ENCODE measurements at places on chromosomes 1 and 21.

DNA sequence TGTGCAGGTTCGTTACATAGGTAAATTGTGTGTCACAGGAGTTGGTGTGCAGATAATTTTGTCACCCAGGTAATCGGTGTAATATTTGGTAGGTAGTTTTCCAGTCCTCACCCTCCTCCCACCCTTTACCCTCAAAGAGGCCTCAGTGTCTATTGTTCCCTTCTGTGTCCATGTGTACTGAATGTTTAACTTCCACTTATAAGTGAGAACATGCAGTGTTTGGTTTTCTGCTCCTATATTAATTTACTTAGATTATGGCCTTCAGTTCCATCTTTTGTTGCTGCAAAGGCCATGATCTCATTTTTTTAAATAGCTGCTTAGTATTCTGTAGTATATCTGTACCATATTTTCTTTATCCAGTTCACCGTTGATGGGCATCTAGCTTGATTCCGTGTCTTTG lies 87.3 kb downstream of the RPS6KC1 start:
- DNase-seq: no peak

- DNase-seq: no peak
These were observed 7.6 kb downstream of the CLSPN start for GRCh38 chr1:35762141-35762540.

GRCh38 chr1:156464825-156465452 lies 35.6 kb downstream of the MEF2D start:
- DNase-seq: no peak

DNA sequence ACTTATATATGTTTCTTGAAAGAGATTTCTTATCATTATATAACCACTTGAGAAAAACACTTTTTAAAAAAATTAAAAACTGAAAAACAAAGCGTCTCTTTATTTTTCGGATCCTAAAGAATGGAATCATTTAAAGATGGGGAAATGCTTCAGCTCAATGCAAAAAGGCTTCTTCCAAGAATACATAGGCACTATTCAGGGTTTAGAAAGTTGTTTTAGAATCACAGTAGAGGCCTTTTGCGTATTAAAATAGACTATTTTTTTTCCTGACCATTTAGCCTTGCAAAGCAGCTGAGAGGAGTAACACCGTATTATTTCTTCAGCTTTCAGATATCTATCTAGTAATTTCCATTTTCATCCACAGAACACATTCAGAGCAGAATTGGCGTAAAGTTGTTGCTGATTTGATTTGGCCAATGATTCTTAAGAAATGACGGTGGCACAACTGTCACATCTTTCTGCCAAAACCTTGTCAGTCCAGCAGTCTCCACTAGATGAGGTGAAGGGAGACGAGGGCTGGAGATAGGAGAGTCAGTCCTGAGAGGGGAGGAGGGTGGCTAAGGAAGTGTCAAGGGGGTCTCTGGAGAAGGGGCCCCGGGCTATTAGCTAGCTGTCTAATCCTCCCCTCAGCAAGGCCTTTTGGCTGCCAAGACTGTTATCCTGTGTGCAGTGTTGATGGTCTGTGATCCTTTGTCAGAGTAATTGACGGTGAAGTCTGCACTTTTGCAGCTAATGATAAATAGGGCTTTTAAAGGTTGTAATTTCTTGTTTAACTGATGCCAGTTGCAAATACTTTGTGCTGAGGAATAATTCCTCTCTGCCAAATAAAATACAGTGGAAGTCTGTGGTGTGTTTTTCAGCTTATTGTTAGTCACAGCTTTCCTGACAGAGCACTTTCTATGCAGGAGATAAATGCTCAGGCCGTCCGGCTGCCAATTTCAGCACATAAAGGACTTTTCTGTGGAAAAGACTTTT lies 34.7 kb downstream of the PRRX1 start:
- no peak for DNase-seq

- peak; percentile 33 for DNase-seq
These were observed 41.4 kb upstream of the LRRC8B start for GRCh38 chr1:89483010-89483756.

DNA sequence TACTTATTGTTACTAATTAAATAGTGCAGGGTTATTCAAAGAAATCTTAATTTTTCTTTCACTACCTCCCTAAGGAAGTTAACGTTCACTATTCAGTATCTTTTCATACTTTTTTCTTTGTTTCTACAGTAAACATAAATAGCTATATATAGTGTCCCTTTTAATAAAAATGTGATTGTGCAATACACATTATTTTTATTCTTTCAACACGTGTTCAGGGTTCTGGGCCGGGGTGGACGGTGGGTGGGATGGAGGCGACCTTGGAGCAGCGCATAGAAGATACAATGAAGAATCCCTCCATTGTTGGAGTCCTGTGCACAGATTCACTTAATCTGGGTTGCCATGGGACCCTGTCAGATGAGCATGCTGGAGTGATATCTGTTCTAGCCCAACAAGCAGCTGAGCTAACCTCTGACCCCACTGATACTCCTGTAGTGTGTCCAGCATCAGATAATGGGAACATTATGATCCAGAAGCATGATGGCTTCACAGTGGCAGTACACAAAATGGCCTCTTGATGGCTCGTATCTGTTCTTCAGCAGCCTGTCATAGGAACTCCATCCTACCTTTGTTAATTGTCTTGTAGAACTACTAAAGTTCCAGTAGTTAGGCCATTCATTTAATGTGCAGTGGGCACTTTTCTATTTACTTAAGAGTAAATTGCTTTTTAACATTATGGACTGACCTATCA lies 155.9 kb upstream of the L1TD1 start:
- DNase-seq: no peak

GRCh38 chr1:223189903-223190724 lies 47.1 kb upstream of the TLR5 start:
- DNase-seq: no peak

DNA sequence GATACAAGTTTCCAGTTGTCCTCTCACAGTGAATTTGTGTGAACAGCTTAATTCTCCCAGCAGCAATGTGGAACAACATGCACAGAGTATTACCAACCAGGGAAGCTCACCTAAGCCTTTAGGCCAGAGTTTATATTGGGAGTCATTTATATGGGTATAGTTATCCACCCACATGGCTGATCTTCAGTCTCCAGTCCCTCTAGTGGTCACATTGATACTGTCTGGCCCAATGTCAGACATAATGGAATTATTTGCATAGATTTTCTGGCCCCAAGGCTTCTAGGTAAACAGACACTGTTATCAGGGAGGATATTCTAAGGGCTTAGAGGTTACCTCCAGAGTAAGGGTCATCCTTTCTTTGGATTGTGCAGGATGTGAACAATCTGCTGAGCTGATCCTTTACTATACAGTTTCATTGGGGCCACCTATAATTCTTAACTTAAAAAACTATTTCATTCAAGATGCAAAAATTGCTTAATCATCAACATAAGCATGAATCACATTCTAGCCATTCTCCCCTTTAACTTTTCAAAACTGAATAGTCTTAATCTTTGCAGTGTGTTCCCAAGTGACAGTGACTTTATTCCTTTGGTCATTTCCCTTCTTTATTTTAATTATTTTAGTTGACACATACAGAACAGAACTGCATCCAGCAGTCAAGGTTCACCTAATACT lies 210.9 kb downstream of the LTN1 start:
- DNase-seq: no peak

DNA sequence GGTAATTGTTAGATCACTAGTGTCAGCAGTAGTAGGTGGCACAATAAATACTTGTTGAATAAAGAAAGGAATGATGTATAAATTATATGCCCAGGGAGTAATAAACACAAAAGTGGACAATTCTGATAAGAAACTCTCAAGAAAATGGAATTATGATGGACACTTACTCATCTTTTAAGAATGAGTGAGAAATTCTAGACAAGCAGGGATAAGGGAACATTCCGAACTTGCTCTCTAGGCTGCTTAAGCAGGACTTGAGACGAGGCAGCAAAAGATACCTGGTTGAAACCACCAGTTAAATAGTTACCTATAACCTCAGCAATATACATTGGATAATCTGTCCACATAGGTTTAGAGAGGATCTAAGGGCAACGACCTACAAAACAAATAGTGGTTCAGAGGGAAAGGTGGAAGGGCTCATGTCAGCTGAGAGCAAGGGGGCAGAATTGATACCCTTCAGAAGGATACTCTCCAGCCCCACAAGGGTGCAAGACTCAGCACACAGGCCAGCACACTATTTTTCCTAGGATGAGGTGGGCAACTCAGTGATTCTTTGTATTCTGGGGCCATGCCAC lies 46.3 kb downstream of the XCL2 start:
- no peak for DNase-seq

DNA sequence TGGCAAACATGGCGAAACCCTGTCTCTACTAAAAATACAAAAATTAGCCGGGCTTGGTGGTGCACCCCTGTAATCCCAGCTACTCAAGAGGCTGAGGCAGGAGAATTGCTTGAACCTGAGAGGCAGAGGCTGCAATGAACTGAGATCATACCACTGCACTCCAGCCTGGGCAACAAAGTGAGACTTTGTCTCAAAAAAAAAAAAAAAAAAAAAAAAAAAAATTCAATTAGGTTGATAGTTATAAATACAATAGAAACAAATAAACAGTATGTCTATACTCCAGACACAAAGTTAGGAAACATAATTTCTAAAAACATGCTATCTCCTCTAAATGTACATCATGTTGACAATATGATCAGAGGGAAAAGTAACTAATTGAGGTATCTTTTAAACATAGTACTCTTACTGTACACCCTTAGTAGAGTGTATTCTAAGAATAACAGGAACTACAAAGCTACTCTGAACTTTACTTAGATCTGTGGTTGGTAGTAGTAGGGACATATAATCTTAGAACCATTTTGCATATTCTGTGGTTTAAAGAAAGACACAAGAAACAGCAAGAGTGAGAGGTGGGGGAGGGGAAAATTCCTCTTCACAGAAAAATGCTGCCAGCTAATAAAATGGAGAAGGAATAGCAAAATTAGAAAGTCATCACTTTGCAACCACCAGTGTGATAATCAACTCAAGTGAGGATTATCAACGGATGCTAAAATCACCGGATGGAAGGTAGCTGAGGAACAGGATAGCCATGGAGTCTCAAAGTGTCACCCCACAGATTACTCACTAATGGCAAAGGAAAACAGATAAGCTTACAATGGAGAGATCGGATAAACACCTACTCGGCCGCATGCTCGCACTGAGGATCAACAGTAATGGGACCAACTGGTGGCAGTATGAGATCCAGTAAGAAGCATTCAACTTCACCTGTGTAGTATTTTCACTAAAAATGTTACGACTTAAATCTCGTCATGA lies 35.0 kb downstream of the MTOR start:
- no peak for DNase-seq

- DNase-seq: no peak
These were observed 13.5 kb downstream of the COL18A1 start for GRCh38 chr21:45418301-45419071.

DNA sequence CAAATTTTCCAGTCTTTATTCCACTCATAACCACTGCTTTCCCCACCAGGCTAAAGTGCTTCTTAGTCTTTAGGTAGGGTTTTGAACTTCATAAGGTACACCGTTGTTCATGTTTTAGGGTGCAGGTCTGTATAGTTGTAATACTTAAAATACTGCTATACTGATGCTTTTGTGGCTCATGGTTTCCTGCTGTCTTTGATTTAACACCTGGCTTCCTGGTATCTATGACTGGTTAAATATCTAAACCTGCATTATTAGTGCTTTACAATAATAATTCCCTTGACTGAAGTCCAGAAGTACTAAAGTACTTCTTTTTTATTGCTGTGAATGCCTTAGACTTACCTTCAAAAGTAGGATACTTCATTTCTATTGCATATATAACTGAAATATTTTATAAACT lies 384.7 kb downstream of the SRGAP2C start:
- DNase-seq: no peak

GRCh38 chr1:197469620-197470210 lies 201.7 kb downstream of the CRB1 start:
- no peak for DNase-seq

- no peak for DNase-seq
These were observed 68.9 kb upstream of the ADAMTS5 start for GRCh38 chr21:27035791-27036190.

DNA sequence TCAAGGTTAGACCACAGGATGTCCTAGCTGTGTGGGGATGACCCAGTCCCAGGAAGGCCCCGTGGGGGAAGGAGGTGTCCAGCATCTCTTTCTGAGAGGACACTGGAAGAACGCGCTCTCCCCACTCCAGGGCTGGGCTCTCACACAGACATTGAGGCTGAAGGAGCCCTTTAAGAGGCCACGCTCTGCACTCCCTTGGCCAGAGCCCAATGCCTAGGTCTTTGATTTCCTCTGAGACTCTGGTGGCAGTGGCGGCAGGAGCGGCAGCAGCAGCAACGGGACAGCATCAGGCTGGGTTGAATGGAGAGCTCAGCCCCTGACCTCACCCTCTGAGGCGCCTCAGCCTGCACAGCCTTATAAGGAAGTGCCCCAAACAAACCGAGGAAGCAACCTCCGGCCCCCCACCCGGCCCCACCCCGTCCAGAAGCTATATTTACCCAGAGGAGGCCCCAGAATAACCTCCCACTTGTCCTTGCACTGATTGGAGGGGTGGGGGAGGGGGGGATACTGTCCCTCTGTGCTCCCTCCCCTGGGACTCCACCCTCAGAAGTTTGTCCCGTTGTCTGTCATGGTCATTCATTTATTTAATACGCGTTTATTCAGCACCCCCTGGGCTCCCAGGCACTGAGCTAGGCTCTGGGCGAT lies 12.3 kb downstream of the NES start:
- no peak for DNase-seq

GRCh38 chr1:171736196-171736595 lies 5.7 kb downstream of the VAMP4 start:
- DNase-seq: no peak

- peak; percentile 25 for DNase-seq
These were observed 41.7 kb downstream of the PRKCZ start for GRCh38 chr1:2091611-2092604.

DNA sequence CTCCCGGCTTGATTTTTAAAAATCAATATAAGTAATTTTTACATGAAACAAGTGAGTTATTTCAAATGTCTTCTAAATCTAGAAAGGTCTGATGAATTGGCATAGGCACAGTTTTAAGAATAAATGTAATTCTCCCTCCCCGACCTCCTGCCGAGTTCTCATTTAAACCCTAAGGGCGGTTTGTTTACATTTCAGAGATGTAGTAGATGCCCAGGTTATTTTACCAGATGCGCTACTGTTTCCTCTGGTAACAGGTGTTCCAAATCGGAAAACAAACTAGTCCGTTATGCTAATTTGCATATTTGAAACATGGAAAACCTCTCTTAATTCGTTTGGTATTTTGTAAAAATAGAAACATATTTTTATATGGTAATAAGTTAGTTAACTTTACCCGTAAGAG lies 53.8 kb upstream of the CFAP126 start:
- no peak for DNase-seq

DNA sequence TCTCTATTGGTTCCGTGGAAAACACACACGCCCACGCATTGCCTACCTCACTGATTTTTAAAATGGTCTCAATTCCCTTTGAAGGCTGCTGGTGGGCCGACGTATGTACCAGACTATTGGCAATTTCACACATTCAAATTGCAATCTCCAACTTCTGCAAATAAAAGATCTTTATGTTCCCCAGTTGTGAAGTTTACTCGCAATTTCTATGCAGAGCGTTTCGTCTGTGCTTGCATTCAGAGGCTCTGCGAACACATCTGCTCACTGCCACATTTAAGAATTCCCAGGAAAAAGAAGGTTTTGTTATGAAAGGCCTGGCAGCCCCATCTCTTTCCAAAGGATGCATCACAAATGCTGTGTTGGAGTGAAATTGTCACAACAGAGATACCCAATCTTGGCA lies 288.0 kb upstream of the KAZN start:
- no peak for DNase-seq

Data from iPS DF 19.7 (cell line).